Stimulated activated CD4-positive, alpha-beta T cell treated with anti-CD3 and anti-CD28 coated beads, Interleukin-12 subunit alpha, Interleukin-12 subunit beta, amount 100 ng/mL, for 48 hours (primary cell): ENCODE measurements at places on chromosomes 11 and 22.

DNA sequence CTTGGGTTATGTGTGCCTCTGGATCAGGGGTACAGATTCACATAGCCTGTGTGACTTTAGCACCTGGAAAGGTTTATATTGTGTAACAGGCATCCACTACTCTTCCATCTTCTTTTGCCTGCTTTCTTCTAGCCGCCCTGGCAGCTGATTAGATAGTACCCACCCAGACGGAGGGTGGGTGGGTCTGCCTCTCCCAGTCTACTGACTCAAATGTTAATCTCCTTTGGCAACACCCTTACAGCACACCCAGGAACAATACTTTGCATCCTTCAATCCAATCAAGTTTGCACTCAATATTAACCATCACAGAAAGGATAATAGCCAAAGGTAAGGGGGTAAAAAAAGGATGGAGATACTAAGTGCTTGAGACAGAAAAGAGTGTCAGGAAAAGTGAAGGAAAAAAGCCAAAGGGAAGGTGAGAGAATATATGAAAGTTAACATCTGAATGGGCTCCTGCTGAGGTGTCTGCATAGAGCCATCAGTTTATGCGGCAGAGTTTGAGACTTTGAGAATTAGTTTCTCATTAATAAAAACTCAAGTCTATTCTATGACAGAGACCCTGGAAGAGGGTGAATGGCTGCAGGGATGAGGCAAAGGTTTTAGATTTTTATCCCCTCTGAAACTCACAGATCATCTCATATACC lies 2.6 kb upstream of the OR51B6 start:
- DNase-seq = no peak

DNA sequence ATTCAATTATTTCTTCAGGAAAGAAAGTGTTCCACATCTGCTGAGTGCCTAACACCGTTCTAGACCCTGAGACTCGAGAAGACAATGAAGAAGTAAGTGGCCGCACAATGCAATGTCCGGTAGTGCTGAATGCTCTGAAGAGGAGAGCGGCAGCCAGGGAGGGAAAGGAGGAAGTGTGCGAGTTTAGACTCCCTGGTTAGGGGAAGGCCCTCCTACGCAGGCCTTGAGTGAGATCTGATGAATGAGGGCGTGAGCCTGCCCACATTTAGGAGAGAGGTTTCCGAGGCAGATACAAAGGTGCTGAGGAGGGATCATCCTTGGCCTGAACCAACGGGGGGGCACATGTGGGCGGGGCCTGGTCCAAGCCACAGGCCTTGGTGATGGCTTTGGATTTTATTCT lies 558.6 kb downstream of the NTM start:
- no peak for DNase-seq

GRCh38 chr11:13963169-13963948 lies 836 bp downstream of the SPON1 start:
- no peak for DNase-seq

DNA sequence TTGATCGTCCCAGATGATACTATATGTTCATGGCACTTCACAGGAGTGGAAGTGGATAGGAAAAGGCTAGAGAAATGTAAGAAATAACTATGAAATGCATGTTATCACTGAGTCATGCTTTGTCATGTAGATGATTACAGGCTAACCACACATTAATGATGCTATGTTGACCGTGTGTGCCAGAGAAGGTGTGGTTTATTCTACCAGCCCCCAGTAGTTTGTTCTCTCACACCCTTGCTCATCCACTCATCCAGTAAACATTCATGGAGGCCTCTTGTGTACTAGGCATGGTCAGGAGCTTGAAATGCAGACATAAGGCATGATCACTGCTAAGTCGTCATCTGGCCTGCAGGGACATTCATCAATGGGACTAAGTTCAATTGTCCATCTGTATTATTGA lies 153.0 kb upstream of the PITPNB start:
- no peak for DNase-seq

- DNase-seq = no peak
Observed at GRCh38 chr11:93783765-93784144, 327 bp upstream of the MED17 start.

- no peak for DNase-seq
Observed at GRCh38 chr11:115418626-115419025, 85.6 kb downstream of the CADM1 start.

- no peak for DNase-seq
Observed at GRCh38 chr11:110029714-110030113, 63.5 kb upstream of the ZC3H12C start.

GRCh38 chr11:64146036-64146955 lies 19.6 kb downstream of the MACROD1 start:
- DNase-seq = peak; percentile 47

DNA sequence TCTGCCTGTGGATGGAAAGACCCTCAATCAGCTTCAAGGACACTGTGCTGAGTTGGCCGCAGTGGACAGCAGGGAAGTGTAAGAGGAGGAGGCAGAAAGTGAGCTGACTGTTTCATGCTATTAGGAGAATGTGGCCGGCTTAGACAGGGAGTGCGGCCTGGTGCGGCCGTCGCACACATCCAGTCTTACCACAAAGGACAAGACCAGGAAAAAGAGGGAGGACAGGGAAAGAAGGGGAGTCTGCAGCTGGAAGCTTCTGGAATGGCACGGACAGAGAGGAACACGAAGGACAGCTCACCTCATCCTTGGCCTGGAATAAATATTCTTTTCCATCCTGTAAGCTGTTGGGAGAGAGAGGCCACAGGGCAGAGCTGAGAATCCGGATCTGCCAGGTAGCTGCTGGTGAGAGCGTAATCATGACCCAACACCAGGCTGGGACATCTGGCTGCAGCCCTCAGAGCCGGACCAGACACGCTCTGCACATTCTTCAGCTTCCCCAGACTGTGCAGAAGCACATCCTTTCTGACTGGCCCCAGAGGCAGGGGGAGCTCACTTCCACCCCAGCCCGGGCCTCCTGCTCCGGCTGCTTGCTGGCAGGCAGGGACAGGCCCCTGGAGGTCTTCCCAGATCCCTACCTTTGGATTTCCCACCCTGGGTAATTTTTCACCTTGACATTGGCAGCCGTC lies 8.6 kb upstream of the RBM4B start:
- DNase-seq = no peak

DNA sequence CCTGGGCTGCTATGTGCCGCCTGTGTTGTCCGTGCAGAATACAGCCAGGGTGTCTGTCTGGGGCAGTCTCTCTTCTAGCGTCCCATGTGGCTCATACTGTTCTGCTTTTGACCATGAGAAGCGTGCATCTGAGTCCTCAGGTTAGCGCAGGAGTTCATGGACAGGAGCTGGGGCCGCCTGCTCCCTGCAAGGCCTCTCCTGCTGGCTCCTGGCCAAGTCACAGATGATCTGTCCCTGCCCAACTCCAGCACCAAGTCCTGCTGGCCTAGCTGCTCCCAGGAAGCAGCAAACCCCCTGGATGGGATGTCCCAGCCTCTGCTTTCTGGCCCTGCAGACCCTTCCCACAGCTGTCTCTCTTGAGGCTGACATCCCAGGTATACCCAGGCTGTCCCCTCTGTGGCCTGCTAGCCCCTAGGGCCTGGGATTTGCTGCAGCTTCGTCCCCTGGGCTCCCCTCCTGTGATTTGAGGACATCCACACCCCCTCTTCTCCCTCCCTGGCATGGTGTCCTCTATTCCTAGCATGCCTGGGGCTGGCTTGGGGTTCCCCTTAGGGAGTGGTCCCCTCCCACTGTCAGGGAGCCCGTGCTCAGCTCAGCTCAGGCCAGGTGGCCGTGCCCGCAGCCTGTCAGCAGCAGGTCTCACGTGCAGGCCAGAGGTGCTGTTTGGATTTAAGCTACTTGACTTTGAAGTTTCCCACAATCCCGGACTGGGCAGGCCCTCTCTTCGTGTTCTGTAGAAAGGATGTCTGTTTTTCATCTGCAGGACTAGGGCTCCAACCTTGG lies 17.8 kb downstream of the PRR5 start:
- no peak for DNase-seq

- DNase-seq = no peak
Observed at GRCh38 chr22:43293655-43294392, 49.3 kb downstream of the SCUBE1 start.

DNA sequence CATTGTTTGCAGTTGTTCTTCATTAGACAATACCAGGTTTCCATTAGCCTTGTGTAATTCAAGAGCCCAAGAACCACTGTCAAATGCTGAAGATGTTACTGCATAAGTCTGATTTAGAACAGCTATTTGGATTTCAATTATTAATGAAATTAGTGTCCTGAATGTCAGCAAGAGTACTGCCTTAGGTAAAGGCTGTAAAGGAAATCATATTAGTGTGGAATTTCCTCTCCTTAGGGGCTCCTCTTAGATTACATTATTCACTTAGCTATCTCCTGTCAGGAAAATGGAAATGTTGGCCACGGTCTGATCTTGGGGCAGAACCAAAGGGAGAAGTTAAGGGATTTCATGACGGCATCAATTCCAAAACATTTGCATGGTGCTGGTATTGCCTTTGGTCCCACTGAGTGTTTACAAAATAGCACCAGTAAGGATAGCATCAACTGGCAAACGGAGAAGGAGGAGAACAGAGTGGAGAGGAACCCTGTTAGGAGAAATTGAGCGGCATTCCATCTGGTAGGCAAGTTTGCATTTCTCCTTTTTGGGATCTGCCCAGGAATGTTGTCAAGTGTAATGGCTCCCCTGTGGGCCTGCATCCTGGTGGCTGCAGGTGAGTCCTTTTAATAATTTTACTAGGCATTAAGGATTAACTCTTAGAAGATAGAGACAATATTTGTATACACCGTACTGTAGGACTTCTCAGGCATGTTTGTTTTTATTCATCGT lies at the start of gene HTR3B:
Gene HTR3B (plus strand): TSS at position 418 of the 723 bp plus-strand sequence. CDS start 138 bp downstream, at position 556.
- DNase-seq = no peak

- DNase-seq = no peak
Observed at GRCh38 chr11:43554148-43554473, 126.4 kb upstream of the HSD17B12 start.
